ENCODE measurements at places on chromosomes 7 and 10.

GRCh38 chr10:29081951-29082685 is 206.8 kb upstream of the LYZL1 start:
- DNase-seq, result no peak

- DNase-seq, result no peak
Measured at GRCh38 chr7:31125171-31125570, 73.1 kb downstream of the ADCYAP1R1 start.

DNA sequence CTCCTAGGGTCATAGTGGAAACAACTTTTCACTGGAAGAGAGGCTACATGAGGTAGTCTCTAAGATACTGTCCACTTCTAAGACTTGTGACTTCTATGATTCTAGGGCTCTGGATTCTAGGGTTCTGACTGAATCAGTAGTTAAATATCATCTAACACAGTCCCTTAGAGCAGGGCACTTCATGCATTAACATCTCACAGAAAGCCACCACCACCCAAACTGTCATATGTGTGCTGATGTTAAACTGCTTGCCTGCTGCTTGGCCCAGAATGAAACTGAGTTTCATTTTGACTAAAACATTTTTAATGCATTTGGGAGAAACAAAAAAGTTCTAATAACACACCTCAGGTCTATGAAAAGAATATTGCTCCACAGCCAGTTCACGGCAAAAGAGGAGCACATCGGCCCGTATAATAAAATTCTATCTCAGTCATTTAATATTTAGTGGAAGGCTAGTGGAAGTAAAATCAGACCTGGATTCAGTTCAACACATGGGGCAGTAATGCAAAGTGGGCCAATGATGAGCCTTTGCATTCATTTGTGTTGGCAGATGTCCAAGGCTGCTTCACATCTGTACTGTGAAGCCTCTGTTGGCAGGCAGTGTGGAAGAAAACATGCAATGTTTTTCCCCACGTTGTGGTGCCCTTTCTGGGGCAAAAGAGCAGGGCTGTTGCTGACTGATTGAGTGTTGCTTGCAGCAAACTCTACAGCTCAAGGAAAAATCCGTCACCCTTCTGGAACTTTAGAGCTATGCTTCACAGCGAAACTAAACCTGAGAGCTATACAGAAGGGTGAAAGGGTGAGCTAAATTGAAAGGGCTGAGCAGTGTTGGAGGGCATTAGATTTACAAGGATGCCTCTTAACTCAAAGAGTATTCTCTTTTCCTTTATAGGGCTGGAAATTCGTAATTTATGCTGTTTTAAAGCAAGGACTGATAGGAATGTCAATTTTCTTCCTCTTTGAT is 33.5 kb upstream of the AUTS2 start:
- peak; percentile 50 for DNase-seq

GRCh38 chr10:22615819-22616499 is 98.4 kb downstream of the PIP4K2A start:
- DNase-seq, result peak; percentile 74

DNA sequence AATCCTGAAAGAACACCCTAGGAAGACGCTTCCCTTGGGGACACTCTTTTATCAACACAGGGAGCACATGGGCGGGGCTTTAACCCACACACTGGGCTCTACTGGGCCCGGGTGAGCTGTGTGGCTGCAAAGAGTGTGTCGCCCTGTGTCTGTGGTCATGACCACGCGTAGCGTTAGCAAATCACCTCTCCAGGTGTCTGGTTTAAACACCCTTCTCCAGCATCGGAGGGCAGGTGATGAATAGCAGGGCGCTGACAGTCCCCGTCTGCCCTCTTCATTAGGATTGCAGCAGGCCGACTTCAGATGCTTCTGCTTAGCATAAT is 127.7 kb downstream of the ADARB2 start:
- DNase-seq, result no peak

DNA sequence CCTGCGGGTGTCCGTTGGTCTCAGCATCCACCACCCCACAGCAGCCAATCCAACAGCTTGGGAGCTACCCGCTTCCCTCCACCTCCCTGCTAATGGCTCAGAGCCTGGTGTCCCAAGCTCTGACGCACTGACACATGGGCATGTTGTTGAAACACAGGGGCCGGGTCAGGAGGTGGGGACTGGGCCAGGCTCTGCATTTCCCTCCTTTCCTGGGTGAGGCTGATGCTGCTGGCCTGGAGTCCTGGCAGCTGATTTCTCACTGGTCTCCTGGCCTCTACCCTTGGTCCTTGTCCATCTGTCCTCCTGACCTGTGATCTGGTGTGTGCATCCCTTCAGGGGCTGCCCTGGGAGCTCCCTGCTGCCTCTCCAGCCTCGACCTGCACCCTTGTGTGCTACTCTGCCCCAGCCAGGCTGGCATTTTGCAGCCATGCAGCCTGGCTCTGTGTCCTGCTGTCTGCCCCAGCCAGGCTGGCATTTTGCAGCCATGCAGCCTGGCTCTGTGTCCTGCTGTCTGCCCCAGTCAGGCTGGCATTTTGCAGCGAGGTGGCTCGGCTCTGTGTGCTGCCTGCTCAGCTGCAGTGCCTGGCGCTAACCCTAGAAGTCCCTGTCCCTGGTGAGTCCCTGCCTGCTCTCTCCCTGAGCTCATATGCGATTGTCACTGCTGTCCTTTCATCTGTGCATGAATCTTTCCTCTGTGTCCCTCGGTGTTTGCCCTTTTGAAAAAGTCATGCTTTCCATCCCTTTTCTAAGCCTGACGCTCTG is 14.0 kb downstream of the AMZ1 start:
- DNase-seq, result no peak

DNA sequence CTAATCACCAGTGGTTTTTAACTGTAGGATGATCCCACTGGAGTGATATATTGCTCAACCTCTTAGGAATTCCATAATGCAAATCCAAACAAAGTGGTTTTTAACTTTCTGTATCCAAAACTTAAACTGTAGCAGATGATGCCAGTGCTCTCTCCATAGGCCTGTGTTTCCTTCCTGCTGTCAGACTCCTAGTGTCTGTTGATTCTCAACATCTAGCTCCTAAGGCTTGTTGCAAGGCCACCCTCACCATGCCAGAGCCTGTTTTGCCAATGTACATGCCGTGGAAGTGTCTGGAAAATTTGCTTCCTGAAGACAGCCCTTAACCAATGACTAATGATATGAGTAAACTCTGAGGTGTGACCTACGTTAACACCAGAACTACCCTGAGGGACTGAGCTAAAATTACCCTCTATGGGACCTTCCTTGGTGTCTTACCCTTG is 39.3 kb downstream of the C1GALT1 start:
- no peak for DNase-seq

DNA sequence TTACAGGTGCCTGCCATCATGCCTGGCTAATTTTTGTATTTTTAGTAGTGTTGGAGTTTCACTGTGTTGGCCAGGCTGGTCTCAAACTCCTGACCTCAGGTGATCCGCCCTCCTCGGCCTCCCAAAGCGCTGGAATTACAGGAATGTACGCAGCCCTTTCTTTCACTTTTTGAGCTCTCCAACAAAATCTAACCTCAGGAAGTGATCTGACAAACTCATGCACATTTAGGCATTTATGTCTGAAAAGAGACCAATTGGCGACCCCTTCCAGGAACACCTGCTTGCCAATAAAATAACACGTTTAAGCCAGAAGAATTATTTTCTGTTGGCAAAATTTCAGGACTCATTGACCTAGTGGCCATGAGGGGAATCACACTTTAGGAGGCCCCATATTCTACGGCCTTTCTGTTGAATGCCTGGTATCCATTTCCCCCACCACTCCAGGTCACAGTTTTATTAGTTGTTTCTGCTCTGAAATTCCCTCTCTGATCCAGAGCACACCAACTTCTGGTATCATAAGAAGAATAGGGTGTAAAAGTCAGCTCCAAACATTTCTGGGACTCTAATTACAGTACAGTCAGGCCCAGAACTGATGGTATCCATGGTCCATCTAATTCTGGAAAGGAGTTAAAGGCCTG is 65.8 kb upstream of the FRMD4A start:
- DNase-seq, result no peak

- no peak for DNase-seq
Measured at GRCh38 chr10:89237849-89238248, 13.7 kb downstream of the LIPA start.

DNA sequence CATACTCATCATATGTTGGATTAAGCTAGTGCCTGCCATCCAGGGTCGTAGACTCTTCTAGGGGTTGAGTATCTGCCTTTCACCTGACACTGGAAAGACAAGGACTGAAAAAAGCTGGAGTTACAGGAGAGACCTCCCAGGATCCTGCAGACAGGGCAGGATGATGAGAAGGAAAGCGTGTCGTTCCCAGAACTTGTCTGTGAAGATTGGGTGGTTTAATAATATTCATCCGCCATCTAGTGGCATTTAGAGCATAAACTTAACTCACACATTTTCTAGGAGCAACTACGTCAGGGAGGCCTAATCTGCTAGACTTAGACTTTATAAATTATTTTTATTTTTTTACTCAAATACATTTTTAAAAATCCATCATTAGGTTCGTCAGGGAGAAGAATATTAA is 59.6 kb downstream of the ADRB1 start:
- DNase-seq, result peak; percentile 35

GRCh38 chr10:73888514-73888913 is 14.2 kb upstream of the CAMK2G start:
- no peak for DNase-seq

- no peak for DNase-seq
Measured at GRCh38 chr7:5414916-5415315, 8.7 kb downstream of the TNRC18 start.

GRCh38 chr7:67554986-67555385 is 558.4 kb downstream of the TYW1 start:
- DNase-seq, result no peak

DNA sequence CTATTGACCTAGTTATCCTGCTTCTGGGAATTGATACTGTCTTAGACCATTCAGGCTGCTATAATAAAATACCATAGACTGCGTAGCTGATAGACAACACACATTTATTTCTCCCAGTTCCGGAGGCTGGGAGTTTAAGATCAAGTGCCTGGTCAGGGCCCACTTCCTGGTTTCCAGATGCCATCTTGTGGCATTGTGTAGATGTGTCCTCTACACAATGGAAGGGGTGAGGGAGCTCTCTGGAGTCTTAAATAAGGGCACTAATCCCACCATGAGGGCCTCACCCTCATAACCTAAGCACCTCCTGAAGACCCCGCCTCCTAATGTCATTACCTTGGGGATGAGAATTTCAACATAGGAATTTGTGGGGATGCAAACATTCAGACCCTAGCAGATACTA is 62.4 kb downstream of the SLC35B4 start:
- peak; percentile 35 for DNase-seq

GRCh38 chr7:116575853-116576252 is 51.0 kb downstream of the CAV1 start:
- DNase-seq, result no peak

Measured in foreskin melanocyte (primary cell).